Hematopoietic multipotent progenitor cell treated with erythropoietin and hydrocortisone succinate and interleukin-3 and kit ligand, for 6 days (in vitro differentiated cells): ENCODE measurements at places on chromosomes 13 and 19.

DNA sequence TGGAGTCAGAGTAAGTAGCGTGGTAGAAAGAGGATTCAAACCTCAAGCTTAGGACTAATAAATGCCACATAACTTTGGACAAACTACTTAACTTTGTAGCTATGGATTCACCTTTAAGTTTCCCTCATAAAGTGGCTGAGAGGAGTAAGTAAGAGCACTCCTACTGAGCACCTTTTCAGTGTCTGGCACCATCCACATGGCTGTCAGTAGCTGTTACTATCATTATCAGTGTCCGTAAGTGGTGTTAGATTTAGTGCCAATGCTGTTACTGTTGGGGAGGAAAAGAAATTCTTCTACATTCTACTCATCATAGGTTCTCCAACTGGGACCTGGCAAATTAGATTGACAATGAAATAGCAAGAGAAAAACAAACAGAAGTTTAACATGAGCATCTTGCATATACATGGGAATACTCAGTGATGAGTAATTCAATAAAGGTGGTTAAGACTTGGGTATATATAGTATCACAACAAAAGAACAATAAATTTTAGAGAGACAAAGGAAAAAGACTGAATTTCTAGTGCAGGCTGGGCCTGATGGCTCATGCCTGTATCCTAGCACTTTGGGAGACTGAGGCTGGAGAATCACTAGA is 165.6 kb upstream of the NBEA start:
- no peak for DNase-seq

DNA sequence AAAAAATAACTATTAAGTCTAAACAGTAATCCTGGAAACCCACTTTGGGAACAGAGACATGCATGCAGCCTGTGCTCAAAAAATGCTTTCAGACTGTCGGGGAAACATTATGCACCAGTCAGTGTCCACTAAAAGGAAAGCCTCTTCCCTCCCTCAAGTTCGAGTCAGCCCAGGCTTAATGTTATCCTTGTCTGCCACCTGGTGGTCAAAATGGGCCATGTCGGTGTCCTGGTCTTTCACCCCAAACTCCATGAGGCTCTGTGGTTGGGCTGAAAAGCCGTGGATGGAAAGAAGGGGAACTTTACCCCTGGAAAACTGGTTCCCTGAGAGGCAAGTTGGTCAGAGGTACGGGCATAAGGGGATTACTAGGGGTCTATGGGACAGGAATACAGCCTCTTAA is 88.4 kb upstream of the ZNF492 start:
- peak; percentile 64 for DNase-seq

DNA sequence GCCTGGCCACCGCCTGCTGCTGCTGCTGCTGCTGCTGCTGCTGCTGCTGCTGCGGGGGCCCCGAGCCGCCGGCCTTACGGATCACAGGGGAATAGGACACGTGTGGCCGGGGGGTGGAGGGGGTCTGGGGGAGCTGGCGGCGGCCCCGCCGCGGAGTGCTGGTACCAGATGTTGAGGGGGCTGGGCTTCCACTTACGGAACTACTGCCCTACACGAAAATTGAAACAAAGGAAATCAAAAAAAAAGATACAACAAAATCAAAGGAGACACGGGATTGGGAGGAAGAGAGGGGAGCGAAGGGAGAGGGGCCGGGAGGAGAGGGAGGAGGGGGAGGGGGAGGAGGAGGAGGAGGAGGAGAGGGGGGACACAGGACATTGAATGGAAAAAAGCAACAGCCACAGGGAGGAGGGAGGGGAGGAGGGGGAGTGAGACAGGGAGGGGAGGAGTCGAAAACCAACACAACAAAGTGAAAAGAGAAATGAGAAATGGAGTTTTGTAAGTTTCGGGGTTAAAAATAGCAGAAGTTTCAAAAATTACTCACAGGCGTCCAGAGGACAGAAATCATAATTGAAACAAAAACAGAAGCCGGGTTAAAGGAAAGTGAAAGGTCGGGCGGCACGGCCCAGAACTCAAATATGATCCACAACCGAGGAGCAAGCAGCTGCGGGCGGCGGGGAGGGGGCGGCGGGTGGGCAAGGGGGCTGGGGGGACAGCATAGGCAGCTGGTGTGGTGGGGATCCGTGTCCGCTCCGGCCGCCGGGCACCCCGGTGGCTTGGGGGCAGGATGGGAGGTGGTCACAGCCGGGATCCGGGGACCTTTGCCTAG is 57.8 kb downstream of the IER2 start:
- DNase-seq, result peak; percentile 67

DNA sequence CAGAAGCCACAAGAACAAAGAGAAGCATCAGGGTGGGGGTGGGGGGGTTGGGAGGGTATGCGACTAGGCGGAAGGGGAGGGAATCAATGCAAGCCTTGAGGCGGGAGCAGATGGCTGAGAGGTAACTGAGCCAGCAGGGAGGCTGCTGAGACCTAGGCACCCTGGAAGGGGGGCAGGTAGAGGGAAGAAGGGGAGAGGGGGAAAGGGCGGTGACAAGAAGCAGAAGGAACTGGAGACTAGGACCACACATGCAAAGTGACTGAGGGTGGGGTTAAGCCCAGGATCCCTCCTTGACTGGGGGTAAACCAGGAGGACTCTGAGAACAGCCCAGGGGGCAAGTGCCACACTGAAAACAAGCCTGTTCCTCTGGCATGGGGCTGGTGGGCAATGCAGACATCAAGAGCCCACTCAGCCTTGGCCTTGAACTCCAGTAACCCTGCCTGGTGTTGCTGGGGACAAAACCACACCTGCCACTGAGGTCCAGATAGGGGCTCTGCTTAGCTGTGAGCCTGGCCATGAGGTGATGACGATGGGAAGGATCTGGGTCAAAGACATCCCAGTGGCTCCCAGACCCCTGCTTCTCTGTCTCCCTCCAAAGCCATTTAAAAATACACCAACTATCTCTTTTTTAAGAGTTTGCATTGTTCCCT is 20.3 kb downstream of the OPA3 start:
- DNase-seq, result no peak

GRCh38 chr13:40207001-40207478 is 459.4 kb downstream of the FOXO1 start:
- DNase-seq, result no peak

DNA sequence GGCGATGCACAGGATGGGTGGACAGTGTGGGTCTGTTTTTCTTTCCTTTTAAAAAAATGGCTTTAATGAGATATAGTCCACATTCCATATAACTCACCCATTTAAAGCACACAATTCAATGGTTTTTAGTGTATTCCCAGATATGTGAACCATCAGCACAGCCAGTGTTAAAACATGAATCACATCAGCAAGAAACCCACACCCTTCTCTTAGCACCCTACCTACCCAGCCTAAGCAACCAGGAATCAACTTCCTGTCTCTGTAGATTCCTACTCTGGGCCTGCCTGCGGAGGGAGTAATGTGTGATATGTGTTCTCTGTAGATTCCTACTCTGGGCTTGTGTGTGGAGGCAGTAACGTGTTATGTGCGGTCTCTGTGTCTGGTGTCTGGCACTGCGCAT is 11.9 kb downstream of the TMEM255B start:
- no peak for DNase-seq

- peak; percentile 45 for DNase-seq
Measured at GRCh38 chr19:11142528-11143171, 12.9 kb downstream of the SPC24 start.

DNA sequence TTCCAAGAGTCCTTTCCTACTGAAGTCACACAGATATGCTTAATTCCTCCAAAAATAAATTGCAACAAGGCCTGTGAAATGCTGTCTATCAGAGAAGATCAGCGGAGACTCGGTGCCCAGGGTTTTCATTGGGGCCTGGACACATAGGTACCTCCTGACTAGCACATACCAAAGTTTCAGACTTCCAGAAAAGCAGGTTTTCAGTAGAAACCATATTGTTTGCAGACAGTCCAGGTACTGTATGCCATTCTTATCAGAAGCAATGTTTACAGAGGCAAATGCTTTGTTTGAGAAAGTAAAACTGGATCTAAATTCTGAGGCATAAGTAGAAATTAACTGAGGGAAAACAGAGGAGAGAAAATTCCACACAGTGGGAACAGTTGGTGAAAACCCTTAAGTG is 12.8 kb downstream of the ZNF229 start:
- DNase-seq, result no peak
